Neural progenitor cell (in vitro differentiated cells): ENCODE measurements at places on chromosomes 11 and 22. TPM values are rescaled to one million over a fixed set of nuclear protein-coding genes. Genes with fewer than 3 reads are reported as not detected.
A peak's percentile ranks its signal among the peaks of the same experiment; 100 is the strongest.

GRCh38 chr22:20258584-20259326, 9.4 kb downstream of the RTN4R start:
- no peak for DNase-seq

OR56A1 gene
- total RNA-seq: 0.87 and 1.8 TPM in 2 replicates

DNA sequence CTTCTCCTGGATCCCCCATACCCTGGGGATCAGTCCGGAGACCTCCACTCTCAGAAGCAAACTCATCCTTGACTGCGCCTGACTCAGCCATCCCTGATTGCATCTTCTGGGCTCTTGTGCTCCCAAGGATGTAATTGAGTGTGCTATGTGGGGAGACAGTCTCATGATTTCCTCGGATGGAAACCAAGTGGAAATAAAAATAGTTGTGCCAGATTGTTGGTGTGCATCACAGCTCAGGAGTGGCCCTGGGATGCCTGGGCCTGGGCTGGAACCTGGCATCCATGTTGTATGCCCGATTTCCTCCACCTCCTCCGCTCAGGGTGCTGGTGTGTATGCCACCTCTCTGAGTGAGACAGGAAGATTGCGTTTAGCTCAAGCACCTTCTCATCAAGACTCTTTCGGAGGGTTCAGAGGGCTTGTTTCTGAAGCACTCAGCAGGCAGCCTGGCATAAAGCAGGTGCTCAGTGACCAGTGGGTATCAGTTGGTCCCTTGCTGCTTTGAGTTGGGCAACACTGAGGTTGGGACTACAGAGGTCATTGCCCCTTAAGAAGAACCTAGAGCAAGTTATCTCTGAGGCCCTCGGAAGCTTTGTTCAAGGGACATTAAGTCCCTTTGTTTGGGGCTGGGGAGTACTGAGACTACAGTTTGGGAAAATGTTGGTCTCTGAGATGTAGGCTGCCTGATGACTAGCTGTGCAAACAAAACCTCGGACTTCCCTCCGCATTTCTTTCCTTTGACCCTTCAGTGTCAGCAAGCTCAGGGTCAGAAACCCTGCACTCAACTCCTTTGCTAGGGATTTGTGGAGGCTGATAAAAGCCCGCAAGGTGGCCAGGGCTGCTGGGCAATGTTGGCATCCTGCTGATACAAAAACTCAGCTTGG, 24.8 kb upstream of the MICAL2 start:
- DNase-seq: no peak

DNA sequence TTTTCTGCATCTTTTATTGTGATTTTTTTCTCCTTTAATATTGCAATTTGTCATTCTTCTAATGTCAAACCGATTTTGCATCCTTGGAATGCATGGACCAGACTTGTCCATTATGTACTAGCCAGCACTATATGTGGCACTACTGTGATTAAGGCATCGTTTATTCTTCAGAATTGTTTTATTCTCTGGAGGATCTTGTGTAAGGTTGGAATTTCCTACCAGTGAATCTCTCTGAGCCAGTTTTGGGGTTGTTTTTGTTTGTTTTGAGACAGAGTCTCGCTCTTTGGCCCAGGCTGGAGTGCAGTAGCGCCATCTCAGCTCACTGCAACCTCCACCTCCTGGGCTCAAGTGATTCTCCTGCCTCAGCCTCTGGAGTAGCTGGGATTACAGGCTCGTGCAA, 58.5 kb downstream of the IGLL5 start:
- DNase-seq: no peak

SLC22A12 gene
- total RNA-seq: not detected in 2 replicates

HPX gene
- 0.56 TPM in 2 replicates for total RNA-seq

GRCh38 chr11:126341760-126342161, 13.7 kb upstream of the ST3GAL4 start:
- no peak for DNase-seq

DNA sequence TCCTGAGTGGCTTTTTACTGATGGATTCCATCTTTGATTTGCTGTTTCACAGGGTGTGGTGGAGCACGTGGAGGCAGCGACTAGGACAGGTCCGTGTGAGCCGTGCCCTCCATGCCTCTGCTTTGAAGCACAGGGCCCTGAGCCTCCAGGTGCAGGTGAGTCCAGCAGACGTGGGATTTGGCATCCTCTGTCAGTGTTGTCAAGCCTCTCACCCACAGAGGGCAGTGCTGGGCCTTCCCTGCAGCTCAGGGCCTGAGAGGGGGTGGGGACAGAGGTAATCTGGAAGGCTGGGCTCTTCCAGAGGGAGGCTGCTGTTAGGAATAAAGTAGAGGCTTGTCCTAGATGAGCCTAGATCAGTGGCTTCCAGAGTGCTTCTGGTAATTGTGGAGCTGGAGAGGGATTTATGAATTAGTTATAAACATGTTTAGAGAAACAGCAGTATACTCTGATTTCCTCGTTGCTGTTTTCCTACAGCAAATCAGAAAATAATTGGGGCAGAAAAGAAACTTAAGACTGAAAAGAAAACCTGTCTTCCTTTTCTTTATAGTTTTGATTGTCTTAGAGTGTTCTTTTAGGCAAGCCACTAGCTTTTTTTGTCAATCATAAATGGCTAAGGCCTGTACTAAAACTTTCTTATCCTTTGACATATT, 65.0 kb downstream of the SFI1 start:
- DNase-seq: peak; percentile 90

- no peak for DNase-seq
These were observed 3.2 kb downstream of the ST14 start for GRCh38 chr11:130162733-130163132.

INPP5J gene
- 1.5 and 3.7 TPM in 2 replicates for total RNA-seq

CTSF gene
- total RNA-seq: 1.1 TPM in 1 of 2 replicates, not detected in the other

DNA sequence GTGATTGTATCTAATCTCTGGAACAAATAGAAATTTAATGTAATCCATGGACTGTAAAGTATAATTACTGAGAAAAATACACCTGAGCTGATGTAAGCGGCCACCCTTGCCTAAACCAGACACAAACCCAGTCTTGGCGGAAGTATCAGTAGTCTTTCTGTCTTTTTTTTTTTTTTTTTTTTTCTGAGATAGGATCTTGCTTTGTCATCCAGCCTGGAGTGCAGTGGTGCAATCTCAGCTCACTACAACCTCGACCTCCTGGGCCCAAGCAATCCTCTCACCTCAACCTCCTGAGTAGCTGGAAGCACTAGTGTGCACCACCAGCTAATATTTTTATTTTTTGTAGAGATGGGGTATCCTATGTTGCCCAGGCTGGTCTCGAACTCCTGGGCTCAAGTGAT, 5.5 kb upstream of the CXCR5 start:
- no peak for DNase-seq

OR4D9 gene
- not detected in 2 replicates for total RNA-seq

DNA sequence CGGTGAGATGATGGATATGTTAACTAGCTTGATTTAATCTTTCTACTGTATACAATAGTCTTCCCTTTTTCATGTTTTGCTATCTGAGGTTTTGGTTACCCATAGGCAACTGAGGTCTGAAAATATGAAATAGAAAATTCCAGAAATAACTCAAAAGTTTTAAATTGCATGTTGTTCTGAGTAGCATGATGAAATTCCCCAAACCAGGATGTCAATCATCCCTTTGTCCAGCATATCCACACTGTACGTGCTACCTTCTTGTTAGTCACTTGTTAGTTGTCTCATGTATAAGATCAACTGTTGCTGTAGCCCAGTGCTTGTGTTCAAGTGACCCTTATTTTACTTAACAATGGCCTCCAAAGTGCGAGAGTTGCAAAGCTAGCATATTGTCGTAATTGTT, 21.2 kb upstream of the OR10W1 start:
- no peak for DNase-seq

ANO9 gene
- total RNA-seq: 1.3 and 4.7 TPM in 2 replicates

DNA sequence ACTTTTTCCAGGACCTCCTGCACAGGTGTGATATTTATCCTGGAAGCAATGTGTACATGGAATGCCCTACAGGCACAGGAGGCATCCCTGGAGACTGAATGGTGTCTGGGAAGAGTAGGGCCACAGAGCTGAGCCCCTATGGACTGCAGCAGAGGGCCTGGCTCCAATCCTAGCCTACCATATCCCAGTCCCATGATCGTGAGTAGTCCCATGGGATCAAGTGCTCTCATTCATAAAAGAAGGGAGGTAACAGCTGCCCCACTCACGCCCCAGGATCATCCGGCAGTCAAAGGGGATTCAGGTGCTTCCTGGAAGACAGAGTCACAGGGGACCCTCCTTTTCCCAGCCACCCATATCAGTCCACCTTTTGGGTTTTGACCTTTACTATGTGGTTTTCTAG, 24.0 kb downstream of the ANKK1 start:
- no peak for DNase-seq

FAM180B gene
- total RNA-seq: not detected in 2 replicates

TBX1 gene
- total RNA-seq: 0.06 TPM in 1 of 2 replicates, not detected in the other

DNA sequence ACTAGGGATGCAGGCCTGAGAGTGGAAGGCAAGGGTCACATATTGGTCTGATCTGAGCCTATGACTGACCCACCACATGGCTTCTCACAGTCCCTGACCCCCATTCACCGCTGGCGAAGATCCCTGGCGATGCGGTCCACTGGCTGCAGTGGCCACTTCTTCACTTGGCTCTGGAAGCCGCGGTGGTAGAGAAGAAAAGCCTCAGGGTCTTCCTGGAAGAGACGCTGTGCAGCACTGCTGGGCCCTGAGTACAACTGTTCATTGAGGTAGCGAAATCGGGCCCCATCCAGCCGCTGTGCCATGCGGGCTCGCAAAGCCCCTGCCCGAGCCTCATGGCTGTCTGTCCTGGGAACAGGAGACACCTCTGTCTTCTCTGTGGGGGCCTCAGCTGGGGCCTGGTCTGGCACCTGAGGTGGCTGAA, 2.4 kb downstream of the RRP8 start:
- DNase-seq: no peak

DNA sequence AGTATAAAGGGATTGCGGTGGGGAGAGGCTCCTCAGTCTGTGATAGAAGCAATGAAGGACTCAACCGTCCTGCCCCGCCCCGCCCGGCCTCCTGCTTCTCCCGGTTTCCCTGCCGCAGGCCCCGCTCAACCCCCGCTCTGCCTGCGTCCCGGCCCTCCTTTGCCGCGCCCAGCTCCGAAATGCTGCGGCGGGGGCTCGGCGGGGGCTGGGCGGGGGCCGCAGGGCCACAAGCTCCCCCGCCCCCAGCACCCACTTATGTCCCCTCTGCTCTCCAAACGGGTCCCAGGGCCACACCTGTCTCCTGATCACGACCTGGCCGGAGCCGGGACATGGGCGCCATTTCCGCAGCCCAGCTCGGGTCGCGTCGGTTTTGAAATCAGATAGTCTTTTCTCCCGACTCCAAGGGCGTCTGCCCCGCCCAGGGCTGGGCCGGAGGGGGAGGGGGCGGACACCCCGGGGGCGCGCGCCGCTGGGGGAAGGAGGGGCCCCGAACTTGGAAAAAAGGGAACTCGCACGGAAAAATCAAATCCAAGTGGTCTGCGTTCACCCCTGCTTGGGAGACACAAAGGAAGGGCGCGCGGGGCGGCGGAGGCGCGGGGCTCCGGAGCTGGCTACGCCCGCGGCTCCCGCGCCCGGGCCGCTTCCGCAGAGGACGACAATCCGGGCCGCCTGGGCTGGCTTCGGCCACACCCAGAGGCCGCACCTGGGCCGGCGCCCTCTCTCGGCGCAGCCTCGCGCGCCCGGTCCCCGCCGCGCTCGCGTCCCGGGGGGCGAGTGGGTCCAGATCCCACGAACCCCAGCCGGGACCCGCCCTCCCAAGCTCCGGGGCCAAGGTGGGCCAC, 70.6 kb upstream of the EP300 start:
- peak; percentile 76 for DNase-seq

IFITM10 gene
- 0.34 TPM in 1 of 2 replicates, not detected in the other for total RNA-seq

DNA sequence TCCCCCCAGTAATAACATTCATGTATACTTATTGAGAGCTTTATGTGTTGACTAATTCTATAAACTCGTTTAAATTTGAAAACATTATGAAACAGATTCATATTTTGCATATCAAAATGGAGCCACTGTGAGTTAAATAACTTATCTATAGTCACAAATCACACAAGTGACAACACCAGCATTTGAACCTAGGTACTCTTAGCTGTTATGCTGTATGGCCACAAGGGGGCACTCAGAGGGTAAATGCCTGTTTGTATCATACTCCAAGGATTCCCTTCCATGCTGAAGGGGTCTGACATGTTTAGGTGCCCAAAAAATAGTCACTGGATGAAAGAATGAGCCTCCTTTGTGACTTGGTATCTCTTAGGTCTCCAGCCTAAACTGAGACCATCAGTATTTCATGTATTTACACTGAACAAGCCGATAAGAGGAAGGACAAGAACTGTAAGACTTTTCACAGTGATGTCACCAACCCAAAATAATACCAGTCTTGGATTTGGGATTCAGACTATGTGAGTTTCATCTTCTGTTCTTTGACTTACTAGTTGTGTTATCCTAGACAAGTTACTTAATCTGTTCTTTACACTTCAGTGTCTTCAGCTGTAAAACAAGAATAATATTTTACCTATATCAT, 12.2 kb upstream of the OR52D1 start:
- DNase-seq: peak; percentile 73

DNA sequence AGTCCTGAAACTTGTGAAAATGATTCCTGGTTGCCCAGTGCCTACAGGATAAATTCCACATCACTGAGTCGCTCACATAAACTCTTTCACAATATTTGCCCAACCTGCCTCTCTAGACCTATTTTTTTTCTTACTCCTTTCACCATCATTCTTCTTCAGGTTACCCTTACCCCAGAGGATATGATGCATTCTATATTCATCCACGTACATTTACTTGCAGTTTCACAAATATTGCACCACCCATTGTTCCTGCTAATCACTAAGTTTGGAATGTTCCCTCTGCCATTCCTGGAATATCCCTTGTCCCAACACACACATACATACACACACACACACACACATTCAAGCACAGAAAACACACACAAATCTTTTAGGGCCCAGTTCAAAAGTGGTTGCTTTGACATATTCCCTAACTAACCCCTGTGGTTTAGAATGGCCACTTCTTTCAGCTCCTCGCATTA, 379.5 kb downstream of the ETS1 start:
- no peak for DNase-seq

DNA sequence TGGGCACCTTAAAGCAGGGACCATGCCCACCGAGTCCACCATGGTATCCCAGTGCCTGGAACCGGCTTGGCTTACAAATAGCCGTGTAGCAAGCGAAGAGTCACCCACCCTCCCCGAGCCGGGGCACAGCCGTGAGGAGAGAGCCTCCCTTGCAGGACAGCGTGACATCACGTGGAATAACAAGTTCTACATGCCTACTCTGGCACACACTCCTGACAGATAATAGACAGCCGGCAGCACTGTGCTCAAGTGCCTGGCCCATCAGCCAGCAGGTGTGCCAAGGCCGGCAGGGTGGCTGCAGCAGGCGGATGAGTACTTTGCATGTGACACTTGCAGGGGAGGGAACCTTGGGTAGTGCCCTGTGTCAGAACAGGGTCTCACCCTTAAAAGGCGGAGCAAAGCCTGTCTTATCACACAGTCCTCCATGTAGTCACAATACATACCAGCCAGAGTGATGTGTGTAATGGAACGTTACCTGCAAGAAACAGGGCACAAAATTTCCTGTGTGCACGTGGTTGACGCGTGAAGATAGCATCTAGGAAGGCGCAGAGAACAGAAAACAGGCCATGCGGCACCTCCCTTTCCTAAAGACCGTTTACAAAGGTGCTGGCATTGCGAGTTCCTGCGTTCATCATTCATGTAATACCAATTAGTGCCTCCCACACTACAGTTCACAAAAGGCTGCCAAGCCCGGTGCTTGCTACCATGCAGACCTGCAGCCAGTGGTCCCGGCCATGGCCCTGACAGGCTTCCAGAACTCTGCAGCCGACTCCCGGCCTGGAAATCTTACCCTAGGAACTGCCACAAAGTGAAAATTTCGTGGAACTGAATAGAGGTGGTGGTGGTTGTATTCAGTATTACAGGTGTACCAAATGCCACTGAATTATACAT, 16.4 kb downstream of the TOM1 start:
- DNase-seq: no peak

GRCh38 chr11:65975771-65976170, 14.2 kb downstream of the SART1 start:
- no peak for DNase-seq

TRIM48 gene
- total RNA-seq: not detected in 2 replicates

GNAZ gene
- 16.5 and 31.3 TPM in 2 replicates for total RNA-seq
